Mesenchymal stem cell (in vitro differentiated cells and primary cell): ENCODE measurements at places on chromosomes 1 and 21.

DNA sequence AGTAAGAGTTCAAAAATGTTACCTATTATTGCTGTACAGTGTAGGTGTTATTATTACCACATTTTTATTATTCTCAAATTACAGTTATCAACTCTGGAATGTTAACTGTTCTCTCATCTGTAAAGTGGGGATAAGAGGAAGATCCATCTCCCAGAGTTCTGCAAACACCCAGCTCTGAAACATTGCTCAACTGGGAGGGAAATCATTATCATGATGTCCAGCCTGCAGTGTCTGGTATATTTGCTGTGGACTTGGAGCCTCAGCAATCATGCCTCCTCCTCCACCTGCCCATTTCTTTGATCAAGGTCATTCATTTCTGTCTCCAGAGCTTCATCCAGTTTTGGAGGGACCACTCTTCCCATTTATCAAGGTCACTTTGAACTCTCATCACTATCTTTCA is 39.4 kb downstream of the C8A start:
- no peak for DNase-seq

DNA sequence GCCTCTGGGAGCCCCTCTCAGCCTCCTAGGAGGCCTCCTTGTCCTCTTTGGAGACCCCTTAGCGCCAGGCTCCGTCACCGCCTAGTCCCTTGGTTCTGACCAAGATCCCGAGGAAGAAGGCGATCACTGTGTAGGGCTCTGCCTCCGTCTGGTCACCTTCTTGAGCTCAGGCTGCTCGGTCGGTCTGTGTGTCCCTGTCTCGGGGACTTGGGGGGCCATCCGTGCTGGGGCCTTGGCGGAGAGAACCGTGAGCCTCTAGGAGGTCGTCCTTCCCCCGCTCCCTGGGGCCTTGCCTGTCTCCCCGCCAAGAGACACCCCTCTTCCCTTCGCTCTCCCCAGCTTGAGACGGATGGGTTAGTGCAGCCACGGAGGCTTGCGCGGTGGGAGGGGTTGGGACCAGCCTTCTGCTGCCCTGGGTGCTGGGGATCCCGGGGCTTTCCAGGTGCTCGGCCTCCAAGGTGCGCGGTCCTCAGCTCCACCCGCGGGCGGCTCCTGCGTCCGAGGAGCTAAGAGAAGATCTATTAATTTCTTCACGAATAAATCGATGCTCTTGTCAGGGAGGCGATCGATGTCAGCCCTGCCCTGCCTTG is 701 bp upstream of the INSRR start:
- DNase-seq = peak; percentile 25

DNA sequence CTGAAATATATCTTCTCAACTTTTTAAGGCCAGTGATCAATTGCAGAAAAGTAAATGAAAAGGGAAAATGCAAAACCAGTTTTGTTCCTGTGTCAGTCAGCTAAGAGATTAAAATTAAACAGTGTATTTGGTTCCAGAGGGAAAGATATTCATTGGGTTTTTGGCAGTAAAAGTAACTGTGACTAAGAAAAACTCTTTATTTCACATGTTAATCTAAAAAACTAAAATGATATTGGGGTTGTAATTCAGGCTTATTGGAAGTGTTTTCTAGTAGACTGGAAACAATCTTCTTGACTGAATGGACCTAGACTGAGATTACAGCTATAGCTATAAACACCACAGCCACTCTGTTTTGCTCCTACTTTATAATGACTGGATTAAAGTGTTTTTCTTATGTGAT is 413.9 kb downstream of the ADGRL2 start:
- no peak for DNase-seq

GRCh38 chr1:147504801-147505311 is 36.4 kb upstream of the BCL9 start:
- DNase-seq = peak; percentile 40

GRCh38 chr1:246297279-246298265 is 209.5 kb downstream of the SMYD3 start:
- no peak for DNase-seq

- DNase-seq = peak; percentile 29
Observed at GRCh38 chr1:89672489-89673183, 39.7 kb downstream of the LRRC8C start.

- no peak for DNase-seq
Observed at GRCh38 chr1:225890346-225891228, 1.6 kb upstream of the LEFTY1 start.

DNA sequence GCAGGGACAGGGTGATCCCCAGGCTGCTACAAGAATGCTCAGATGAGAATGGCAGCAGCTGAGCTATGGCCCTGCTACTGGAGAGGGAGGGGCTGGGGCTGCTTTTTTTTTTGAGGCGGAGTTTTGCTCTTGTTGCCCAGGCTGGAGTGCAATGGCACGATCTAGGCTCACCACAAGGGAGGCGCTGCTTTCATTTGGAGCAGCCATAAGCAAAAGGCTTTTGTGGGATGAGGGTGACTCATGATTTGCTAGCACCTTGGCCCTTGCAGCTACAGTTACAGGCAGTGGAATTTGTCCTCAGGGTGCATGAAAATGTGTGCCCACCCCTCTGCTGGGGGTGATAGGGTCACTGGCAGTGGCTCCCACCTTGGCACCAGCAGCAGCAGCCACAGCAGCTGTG is 32.4 kb upstream of the CYP4A22 start:
- DNase-seq = no peak

DNA sequence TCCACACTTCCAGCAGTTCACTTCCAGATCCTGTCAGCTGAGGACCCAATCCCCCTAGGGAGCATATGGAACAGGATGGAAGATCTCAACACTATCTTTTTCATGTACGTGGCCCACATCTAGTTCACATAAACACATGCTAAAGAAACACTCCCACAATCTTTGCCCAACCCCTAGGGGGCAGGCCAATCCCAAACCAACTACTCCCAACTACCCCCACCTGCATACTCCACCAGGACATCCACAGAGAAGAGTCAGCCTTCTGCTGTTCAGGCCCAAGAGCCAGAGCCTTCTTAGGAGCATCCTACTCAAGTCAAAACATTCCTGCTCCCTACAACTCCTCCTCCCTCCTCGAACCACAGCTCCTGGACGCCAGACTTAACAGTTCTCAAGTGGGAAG is 5.6 kb upstream of the SLC5A9 start:
- DNase-seq = no peak

DNA sequence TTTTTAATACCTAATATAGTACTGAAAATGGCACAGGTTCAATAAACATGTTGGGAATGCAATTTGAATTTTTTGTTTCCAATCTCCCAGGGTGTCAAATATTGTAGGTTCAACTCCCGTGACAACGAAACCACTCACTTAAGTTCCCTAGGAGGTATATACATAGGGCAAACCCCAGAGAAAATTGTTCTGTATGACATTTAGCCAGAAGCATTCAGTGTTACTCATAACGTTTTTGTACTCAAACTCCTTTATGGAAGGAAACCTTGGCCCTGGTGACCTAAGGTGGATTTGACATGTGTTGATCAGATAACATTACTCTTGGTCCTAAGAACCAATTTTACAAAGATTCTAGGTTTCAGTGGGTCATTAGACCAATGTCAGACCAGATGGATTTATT is 110.6 kb downstream of the USP25 start:
- DNase-seq = no peak

DNA sequence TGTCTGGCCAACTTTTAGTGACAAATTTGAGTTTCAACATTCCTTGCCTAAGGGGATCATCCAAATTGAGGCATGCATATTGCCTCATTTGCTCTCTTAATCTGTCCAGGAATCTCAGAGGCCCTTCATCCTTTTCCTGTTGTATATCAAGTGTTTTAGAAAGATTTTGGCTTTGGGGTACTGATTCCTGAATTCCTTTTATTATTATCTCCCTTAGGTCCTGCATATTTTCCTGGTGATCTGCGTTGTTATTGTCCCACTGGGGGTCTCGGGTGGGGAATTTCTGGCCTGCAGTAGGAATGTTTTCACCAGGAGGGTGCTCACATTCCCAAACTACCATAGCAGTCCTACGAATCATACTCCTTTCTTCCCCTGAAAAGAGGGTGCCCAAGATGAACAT is 4.4 kb upstream of the AADACL3 start:
- no peak for DNase-seq

DNA sequence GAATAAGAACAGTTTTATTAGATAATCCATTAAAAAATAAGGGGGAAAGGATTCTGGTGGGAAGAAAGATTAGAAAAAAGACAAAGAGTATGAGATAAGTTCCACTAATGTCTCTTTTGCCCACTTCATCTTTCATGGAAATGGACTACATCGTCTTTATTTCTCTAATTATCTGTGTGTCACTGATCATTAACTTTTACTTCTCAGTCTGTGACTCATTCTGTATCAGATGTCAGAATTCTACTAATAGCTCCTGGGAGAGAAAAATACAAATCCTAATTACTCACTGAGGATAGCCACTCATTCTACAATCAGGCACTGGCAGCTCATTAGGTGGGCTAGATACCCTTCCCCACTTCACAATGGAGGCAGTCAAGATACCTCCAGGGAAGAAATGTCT is 41.7 kb downstream of the ILDR2 start:
- no peak for DNase-seq

GRCh38 chr1:38500891-38501290 is 358.7 kb downstream of the RRAGC start:
- no peak for DNase-seq

- DNase-seq = no peak
Observed at GRCh38 chr1:231215681-231216385, 25.2 kb upstream of the GNPAT start.

GRCh38 chr1:21764615-21765423 is 18.1 kb downstream of the USP48 start:
- DNase-seq = peak; percentile 49

DNA sequence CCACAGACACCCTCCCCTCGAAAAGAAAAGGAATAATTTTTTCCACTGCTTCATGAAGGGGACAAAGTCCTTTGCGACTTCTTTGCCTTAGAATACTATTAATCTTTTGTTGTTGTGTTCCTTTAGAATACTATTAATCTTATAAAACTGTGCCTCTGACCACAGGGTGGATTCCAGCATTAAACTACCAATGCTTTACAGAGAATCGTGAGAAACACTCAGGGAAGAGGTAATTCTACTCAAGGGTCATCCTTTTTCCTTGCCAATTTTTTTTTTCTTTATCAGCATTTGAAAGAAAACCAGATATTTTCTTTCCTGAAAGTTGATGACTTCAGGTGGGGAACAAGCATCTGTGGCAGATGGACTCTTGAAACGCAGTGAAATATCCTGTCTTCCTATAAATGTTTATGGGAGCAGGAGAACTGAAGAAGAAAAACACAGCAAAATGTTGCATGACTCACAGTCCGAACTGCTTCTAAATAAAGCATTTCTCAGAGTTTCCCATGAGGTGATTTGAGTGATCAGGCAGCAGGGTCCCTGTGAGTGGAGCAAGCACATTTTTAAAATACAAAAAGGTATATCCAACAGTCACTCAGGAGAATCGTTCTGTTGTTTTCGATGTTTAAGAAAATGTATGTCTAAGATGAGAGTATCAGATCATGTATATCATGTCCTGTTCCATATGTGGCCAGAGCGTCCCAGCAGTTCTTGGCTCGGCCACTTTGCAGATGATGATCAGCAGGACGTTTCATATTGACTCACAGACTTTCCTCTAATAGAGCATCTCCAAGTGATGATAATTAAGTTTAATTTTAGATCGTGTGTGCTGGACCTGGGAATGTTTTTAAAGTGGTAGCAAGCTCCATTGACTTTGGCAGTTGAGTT is 154.2 kb upstream of the RUNX1 start:
- peak; percentile 94 for DNase-seq

DNA sequence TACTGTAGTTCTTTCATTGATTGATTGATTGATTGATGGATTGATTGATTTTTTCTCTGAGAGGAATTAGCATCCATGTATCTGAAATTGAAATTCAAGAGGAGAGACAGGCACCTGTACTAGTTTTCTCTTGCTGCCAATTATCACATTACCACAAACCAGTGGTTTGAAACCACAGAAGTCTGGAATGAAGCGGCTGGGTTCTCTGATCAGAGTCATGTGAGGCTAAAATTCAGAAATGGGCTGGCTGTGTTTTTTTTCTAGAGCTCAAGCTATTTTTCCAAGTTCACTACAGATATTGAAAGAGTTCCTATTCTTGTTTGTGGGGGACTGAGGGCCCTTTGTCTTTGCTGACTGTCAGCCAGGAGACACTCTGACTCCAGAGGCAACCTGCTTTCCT is 10.0 kb downstream of the NBPF3 start:
- DNase-seq = no peak

DNA sequence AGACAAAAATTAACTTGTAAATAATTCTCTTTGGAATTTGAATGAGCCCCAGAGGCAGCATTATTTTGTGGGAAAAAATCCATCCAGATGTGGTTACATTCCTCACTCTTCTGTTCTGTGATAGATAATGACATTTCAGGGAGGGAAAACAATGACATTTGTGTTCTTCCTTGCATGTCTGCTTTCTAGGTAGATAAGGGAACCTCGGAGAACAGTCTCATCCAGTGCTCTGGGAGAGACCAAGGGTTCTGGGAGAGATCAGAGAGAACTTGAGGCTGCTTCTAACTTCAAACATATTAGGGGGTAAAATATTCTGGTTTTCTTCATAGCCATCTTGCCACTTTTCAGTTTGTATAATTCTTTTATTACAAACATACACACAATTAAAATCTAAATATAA is 269.2 kb downstream of the NEGR1 start:
- DNase-seq = no peak

GRCh38 chr1:218454700-218455282 is 109.7 kb downstream of the TGFB2 start:
- DNase-seq = no peak

- DNase-seq = no peak
Observed at GRCh38 chr1:104136621-104137020, 386.9 kb downstream of the AMY1C start.

GRCh38 chr1:67372136-67372535 is 58.1 kb downstream of the SERBP1 start:
- peak; percentile 8 for DNase-seq

GRCh38 chr1:30271401-30272276 is 451.7 kb downstream of the MATN1 start:
- no peak for DNase-seq

DNA sequence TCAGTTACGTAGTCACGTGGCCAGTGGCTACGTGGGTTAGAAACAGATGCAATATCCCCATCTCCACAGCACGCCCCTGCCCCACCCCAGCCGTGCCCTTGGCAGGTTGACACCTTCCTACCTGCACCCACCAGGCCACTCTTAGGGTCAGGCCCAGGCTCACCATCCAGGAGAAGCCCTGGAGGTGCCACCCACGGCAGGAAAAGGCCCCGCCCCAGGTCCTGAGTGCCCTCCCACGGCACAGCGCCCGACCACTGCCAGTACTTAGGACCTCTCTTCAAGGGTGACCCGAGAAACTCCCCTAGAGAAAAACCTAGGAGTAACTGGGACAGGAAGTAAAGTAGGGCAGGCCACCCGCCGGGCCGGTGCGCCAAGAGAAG is 1.5 kb downstream of the C1orf35 start:
- no peak for DNase-seq
